AG10803 (cell line): ENCODE measurements at places on chromosomes 16 and 17.
A peak's percentile ranks its signal among the peaks of the same experiment; 100 is the strongest.

DNA sequence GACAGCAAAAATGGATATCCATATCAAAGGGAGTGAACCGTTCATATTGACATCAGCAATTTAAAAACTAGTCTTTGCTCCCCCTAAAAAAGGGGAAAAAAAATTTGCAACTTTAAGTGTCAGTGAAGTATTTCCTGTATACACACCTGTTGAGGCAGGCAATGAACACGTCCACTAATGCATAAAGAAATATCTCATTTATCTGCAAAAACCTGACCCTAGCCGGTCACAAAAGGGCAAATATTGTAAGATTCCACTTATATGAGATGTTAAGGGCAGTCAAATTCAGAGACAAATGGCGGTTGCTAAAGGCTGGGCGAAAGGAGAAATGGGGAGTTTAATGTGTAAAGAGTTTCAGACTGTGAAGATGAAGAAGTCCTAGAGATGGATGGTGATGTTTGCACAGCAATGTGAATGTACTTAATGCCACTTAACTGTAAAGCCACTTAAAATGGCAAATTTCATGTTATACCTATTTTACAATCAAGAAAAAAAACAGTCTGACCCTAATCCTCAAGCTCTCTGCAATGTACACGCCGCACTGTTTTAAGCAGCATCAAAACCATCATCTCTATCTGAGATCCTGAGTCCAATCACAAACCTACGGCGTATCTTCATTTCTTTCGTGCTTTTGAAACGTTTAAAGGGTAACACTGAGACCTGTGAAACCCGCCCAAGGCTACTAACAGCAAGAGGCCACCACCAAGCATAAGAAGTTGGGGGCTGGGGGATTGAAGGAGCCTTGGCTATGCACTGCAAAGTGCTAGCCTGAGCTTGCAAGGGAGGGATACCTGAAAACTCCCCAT lies 1.1 kb downstream of the PARN start:
- DNase-seq, result no peak

- no peak for DNase-seq
These were observed 227.3 kb downstream of the SNX29 start for GRCh38 chr16:12203780-12204351.

- DNase-seq, result no peak
These were observed 1.4 kb downstream of the STXBP4 start for GRCh38 chr17:54969658-54970572.

DNA sequence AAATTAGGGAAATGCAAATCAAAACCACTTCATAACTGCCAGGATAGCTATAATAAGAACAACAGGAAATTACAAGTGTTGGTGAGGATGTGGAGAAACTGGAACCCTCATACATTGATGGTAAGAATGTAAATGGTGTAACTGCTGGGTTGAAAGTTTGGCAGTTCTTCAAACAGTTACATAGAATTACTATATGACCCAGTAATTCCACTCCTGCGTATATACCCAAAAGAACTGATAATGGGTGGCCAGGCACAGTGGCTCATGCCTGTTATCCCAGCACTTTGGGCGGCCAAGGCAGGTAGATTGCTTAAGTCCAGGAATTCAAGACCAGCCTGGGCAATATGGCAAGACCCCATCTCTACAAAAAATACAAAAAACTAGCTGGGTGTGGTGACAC lies 4.5 kb upstream of the CMTM4 start:
- DNase-seq, result no peak

GRCh38 chr16:83940119-83940518 lies 12.9 kb upstream of the OSGIN1 start:
- no peak for DNase-seq

DNA sequence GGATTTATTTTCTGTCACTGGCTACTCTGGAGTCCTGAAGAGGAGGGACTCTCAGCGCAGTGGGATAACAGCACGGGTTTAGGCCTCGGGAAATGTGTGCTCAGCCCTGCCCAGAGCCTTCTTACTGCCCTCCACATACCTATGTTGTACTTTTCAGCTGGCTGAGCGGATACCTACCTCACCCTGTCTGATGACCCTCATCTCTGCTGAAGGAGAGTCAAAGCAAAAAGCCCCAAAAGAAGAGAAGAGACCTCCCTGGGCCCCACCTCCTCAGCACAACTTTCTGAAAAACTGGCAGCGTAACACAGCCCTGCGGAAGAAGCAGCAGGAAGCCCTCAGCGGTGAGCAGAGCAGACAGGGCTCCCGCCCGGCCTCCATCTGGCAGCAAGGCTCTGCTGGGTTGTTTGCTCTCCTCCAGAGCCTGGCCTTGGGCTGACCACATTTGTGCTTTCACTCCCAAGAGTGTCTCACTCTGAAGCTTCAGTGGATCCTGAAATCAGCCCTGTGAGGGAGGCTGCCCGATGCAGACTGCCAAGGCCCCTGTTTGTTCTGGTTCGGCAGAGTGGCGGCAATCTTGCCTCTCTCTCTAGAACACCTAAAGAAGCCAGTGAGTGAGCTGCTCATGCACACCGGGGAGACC lies 10.3 kb downstream of the MYCBPAP start:
- DNase-seq, result no peak

GRCh38 chr16:12340151-12340733 lies 363.7 kb downstream of the SNX29 start:
- DNase-seq, result peak; percentile 82

DNA sequence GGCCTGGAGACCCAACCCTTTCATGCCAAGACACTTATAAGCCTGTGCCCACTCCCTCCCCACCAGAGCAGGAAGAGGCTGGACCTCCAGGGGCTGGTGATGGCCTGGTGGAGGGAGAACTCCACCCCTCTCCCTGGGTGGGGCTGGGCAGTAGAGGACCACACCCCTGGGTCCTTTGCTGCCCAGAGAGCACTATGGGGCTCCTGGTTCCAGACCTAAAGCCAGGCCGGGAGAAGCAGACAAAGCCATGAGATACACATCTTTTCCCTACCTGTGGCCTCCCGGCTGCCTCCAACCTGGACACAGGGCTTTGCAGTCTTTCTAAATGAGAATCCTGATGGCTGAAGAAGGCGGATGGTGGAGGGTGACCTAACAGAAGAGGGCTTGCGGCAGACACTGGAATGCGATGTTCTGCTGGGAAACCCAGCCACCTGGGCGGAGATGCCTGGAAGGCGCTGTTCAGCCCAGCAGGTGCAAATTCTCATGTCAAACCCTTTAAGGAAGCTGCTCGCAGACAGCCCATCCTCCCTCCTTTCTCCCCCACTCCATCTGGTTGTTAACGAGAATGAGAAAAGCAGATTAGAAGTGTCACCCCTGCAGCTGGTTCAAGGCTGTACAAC lies 43.9 kb upstream of the KIFC3 start:
- DNase-seq, result no peak

DNA sequence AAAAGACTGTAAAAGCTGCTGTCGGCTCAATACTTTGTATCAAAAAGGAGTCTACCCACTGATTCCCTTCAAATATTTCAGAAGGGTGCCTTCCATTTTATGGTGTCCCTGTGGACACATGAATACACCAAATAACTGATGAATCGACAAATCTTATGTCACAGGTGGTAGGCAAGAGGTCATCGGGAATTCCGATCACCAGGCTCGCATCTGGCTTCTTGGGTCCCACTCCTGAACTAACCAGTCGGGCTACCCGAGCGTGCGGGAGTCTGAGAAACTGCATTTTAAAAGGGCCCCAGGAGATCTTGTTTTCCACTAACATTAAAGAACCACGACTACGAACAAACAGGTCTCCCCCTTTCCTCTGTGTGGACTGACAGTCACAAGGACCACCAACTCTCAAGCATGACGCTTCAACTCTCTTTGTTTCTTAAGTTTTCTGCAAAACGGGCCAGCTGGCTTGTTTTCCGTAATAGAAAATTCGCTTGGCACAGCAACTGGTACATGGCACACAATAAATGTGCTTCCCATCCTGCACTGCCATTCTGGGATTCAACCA lies 873 bp downstream of the PSME3IP1 start:
- no peak for DNase-seq

DNA sequence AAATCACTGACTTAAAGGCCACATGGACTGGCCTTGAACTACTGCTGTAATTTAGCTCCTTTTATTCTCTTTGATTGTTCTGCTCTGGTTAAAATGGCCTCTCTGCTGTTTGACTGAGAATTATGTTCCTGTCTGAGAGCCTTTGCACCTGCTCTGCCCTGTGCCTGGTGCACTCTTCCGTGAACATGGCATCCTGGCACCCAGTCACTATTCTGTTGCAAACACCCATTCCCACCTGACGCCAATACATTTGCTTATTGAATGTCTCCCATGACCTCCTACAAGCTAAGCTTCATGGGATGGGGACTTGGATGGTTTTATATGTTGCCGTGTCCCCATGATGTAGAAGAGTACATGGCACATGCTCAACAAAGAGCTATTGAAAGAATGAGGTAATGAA lies 20.1 kb downstream of the HSD17B2 start:
- DNase-seq, result no peak

GRCh38 chr17:27551701-27552248 lies 79.2 kb upstream of the LGALS9 start:
- no peak for DNase-seq

GRCh38 chr17:17420082-17420481 lies 56.7 kb upstream of the MED9 start:
- DNase-seq, result peak; percentile 26

DNA sequence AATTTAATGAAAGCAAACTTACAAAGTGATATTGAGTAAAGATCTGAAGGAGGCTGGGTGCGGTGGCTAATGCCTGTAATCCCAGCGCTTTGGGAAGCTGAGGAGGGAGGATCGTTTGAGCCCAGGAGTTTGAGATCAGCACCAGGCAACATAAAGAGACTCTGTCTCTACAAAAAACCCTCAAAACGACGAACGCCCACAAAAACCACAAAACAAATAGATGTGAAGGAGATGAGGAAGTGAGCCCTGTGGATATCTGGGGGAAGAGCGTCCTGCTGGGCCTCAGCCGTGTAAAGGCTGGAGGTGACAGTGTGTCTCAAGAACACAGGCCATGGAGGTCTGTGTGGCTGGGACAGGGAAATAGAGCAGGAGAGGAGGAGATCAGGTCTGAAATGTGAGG lies 68.8 kb downstream of the ITFG1 start:
- no peak for DNase-seq

DNA sequence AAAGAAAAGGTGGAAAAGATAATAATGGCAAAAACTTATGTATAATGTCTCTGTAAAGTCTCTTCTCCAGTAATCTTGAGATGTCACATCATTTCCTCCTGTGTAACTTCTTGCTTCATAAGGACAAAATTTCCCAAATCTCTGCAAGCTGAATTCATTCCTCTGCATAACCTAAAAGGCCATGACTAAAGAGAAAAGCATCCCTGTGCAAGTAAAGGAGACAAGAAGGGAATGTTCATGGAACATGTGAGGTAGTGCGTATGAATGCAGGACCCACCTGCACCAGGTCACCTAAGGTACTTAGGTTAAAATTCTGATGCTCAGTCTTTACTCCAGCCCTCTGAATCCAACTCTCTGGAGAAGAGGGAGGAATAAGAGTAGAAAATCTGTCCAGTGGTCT lies 46.9 kb upstream of the NLK start:
- DNase-seq, result peak; percentile 2

GRCh38 chr16:22632606-22633005 lies 121.9 kb downstream of the NPIPB5 start:
- no peak for DNase-seq

- no peak for DNase-seq
These were observed 6.4 kb upstream of the TOX3 start for GRCh38 chr16:52553322-52553721.

GRCh38 chr17:46800573-46800972 lies 17.9 kb downstream of the WNT3 start:
- no peak for DNase-seq

DNA sequence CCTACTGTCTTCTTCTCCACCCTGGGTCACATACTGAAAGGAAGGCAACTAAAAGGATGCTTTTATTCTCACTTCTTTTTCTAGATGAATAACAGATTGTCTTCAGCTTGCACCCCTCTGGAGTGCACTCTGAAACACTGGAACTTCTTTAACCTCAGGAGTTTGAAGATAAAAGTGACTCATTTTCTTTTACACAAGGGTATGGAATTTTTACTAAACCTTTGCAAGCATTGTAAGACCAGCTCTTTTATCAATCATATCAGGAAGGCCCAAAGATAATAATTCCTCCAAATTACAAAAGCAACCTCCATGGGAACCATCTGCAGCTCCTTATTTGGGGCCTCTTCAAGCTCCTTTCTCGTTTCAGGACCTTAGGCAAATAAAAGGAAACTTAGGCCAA lies 193.5 kb upstream of the KIF2B start:
- DNase-seq, result no peak

GRCh38 chr16:1069154-1069553 lies 3.4 kb upstream of the SSTR5 start:
- DNase-seq, result no peak

DNA sequence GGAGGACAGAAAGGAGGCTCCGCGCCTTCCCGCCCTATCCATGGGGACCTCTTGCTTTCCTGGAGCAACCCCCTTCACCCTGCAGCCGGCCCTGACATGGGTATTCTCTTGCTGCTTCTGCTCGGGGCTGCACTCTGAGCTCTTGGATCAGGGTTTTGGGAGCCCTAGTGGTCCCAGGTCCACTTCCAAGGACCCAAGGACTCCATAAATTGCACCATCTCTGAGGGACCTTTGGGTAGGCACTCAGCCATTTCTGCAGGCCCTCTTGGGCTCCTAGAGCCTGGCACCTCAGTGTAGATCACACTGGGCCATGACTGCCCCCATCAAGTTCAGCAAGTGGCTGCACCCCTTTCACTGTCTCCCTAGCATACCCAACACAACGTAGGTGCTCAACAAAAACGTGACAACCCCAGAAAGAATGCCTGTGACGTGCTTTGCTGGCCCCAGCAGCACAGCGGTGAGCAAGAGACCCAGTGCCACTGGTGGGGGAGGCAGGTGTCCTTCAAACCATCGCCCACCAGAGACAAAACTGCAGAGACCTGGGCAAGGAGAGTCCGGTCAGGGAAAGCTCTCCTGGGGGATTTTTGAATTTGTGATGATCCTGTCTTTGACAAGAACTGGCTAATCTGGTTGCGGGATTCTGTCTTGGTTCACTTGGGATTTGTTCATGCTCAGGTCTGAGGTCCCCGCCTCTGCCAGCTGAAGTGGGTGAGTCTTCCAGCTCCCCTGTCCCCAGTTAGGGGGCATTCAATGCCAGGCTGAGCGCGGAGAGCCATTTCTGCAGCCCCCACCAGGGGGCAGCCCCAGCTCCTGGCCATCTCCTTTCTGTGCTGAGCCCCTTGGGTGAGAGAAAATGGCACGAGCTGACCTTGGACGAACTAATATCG lies 2.5 kb upstream of the RAB11FIP4 start:
- DNase-seq, result no peak

DNA sequence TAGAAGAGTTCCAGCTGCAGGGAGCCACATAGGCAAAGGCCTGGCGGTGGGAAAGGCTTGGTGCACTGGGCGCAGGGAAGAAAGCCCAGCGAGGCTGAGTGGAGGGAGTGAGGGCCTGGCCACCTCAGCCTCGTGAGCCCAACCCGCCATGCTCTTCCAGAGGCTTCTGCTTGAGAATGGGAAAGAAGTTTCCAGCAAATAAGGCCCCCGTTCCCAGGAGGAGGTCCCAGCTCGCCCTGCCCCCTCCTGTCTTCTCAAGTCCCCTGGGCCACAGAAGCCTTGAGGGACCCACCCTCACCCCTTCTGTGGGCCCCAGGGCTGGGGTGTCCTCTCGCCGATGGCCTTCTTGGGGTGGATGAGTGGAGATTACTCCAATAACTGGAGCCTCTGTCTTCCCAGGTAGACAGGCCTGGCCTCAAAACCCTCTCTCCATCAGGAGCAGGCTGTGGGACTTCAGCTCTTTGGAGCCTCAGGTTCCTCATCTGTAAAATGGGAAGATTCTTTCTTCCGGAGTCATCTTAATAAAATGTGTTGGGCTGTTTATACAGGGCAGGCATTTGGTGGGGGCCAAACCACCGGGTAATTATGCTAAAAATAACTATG lies 933 bp upstream of the SNN start:
- no peak for DNase-seq

GRCh38 chr17:41494524-41494923 lies 4.8 kb upstream of the KRT36 start:
- DNase-seq, result peak; percentile 45
